BJ (cell line): ENCODE measurements at places on chromosomes 4 and X.

DNA sequence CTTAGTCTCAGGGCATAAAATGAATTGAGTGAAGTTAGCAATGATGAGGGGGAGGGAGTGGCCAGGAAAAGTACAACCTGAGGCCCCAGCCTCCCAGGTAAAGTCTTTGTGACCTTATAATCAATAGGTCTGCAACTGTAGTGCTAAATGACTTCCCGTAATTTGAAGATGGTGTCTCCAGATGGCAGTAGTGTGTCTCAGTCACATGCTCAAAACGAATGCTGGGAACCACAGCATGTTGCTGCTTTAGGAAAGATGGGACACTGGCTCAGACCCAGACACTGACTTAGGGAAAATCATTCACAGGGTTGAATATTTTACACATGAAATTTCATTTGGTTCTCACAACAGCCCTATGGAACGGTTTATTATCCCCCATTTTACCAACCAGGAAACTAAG lies 10.3 kb downstream of the SRPX2 start:
- no peak for DNase-seq

- DNase-seq = no peak
These were observed 334.9 kb downstream of the OPHN1 start for GRCh38 chrX:68098431-68098830.

DNA sequence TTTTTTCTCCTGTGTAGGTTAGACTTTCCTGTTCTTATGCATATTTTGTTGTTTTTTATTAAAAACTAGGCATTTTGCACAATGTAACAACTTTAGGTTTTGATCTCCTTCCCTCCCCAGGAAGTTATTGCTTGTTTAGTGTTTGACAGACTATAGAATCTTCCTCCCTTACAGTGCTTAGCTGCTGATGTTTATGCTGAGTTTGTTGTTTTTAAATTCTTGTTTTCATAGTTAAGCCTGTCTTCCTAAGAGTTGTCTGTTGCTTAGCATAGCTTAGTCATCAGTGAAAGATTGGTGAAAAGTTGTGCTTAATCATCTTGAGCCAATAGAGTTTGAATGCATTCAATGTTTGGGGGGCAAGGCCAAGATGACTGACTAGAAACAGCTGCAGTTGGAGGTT lies 157.5 kb downstream of the NKX6-1 start:
- DNase-seq = no peak

DNA sequence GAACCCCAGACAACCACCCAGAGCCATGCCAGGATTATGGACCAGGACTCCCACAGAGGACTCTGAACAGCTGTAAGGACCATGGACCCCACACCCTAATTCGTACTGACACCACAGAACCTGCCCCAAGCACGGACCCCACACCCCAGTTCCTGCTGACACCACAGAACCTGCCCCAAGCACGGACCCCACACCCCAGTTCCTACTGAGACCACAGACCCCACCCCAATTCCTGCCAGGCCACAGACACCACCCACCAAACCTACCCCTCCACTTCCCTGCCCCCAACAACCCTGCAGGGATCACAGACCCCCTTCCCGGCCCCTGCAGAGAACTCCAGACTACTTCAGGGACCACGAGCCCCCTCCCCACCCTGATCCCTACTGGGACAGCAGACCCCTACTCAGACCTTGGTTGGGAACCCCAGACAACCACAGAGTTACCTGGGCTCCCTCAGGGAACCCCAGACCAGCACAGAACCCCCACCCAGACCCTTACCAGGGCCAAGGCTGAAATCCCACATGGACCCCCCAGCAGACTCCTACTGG lies 1.4 kb upstream of the DHRSX start:
- DNase-seq = no peak

DNA sequence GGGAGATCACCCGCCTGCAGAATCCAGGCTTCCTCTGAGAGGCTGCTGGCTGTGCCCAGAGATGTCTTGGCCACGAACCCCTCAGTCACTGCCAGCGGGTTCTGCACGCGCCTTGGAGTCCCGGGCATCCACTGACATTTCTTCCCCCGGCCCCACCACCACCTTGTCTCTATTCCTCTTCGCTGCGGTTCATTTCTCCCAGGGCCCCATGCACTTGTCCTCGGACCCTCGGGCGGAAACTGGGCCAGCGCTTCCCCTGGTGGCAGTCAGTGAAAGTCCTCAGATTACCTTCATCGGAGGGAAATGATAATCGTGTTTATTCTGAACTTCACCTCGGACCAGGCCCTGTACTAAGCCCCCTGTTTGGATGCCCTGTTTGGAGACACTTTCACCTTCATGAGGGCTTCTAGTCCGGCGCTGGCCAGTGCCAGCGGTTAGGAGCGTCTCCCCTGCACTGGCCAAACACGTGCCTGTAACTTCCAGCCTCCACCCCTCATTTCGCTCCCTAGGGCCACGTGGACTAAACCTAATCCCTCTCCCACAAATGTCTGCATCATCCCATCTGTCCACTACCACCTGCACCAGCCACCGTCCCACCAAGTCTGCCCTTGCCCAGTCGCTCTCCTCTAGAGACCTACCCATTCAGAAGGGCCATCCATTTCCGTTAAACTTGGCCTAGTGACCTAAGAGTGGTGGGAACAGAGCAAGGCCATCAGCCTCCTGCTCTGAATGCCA lies 82.0 kb downstream of the DCTD start:
- DNase-seq = no peak

GRCh38 chrX:63922221-63922620 lies 137.2 kb upstream of the ARHGEF9 start:
- DNase-seq = peak; percentile 59

GRCh38 chr4:2839060-2839459 lies 4.6 kb upstream of the ADD1 start:
- no peak for DNase-seq

DNA sequence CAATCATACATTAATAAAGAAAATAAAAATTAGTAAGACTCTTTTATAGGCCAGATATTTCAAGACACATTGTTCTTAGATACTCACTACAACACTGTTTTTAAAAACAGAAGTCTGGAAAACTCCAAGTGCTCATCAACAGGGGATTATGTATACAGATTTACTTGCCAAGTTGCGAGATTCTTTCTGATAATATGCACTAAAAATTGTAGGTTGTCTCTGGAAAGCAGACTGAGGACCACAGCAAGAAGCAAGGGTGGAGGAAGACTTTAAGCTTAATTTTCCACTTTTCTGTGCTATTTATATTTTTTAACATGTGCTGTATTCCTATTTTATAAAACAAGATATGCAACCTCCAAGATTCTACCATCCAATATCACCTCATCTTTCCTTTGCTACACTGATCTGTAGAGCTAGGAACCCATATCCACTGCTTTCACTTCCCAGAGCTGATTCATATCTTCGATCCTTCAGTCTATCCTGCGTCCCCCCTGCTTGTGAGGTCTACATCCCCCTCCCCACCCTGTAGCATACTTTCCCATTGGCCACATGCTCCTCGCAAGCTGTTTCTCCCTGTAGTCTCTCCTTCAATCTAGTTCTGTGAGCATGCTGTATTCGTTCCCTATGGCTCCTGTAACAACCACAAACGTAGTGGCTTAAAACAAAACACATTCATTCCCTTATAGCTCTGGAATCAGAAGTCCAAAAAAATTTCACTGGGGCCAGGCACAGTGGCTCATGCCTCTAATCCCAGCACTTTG lies 15.7 kb downstream of the SOD3 start:
- no peak for DNase-seq

DNA sequence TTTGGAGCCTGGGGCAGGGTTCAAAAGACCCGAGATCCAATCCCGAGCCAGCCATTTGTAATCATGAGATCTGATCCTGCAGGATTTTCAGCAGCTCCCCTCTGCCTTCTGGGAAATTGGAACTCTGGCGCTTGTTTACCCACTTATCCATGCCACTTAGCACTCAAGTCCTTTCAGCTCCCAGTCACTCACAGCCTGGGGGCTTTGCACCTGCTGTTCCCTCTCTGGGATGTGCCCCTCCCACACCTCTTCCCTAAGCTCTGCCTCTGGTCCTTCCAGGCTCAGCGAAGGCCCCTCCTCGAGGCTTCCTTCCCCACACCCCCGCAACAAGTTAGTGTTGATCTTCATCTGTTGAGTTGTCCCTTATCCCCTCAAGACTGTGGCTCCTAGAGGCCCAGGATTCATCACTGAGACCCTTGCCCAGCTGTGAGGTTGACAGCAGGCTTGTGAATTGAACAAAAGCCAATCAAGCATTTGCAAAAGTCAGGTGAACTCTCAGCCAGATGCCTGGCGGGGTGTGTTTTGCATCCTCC lies 99.1 kb upstream of the AFAP1 start:
- DNase-seq = no peak

DNA sequence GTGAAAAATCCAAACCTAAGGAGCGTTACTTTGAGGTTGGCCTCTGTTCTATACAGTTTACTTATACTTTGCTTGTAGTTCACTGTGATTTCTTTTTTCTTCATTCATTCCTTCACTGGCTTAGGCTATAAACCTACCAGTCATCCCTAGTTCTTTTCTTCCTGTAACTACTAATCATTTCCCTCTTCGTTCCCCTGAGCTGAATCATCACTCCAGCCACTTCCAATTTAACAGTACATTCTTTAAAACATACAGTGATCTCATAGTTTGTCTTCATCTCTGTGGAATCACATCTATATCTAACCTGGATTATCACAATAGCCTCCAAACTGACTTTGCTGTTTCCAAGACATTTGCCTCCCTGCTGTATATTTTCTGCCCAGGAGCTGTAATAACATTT lies 25.2 kb upstream of the NPFFR2 start:
- peak; percentile 8 for DNase-seq

DNA sequence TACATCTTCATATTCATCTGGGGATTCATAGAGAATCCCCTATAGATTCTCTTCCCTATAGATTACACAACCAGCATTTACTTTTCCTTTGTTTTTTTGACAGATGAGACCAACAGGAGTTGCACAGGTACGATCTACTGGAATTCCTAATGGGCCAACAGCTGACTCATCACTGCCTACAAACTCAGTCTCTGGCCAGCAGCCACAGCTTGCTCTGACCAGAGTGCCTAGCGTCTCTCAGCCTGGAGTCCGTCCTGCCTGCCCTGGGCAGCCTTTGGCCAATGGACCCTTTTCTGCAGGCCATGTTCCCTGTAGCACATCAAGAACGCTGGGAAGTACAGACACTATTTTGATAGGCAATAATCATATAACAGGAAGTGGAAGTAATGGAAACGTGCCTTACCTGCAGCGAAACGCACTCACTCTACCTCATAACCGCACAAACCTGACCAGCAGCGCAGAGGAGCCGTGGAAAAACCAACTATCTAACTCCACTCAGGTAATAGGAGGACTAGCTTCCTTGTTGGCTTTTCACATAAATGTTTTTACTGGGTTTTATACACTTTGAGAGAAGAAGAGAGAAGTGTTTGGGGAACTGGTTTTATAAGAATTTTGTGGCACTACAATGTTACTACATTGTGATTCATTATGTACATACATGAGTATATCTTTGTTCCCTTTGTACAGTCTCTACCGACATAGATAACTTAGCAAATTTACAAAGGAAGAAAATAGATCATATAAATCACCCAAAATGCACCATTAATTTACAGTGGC lies 137.2 kb downstream of the DIPK2B start:
- no peak for DNase-seq

DNA sequence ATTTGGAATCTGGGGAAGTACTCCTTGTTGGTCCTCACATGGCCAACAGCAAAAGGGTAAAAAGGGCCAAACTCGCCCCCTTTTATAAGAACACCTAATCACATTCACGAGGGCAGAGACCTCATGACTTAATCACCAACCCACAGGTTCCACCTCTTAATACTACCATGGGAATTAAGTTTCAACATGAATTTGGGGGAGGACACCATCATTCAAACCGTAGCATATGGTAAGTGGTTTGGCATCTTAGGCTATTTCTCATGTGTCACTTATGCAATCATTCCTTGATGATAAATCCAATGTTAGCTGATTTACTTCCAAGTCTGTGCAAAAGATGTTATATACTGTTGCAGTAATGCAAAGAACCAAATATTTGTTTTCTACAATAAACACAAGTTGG lies 302.9 kb upstream of the FAM241A start:
- DNase-seq = no peak

DNA sequence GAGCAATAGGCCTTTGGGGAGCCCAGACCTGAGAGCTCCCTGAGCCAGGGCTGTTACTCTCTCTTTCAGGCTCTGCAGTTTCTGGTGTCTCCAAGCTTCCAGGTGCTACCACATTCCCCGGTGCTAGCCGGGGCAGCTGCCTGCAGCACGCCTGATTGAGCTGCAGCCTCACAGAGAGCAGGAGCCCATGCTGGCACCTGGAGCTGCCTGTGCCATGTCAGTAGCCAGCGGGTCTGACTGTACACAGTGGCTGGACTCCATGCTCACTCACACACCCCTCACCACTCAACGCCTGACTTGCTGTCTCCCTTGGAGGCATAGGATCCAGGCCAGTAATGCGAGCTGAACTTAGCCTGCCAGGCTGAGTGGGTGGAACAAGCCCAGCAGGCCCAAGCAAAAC lies 800.4 kb upstream of the AGA start:
- DNase-seq = no peak

DNA sequence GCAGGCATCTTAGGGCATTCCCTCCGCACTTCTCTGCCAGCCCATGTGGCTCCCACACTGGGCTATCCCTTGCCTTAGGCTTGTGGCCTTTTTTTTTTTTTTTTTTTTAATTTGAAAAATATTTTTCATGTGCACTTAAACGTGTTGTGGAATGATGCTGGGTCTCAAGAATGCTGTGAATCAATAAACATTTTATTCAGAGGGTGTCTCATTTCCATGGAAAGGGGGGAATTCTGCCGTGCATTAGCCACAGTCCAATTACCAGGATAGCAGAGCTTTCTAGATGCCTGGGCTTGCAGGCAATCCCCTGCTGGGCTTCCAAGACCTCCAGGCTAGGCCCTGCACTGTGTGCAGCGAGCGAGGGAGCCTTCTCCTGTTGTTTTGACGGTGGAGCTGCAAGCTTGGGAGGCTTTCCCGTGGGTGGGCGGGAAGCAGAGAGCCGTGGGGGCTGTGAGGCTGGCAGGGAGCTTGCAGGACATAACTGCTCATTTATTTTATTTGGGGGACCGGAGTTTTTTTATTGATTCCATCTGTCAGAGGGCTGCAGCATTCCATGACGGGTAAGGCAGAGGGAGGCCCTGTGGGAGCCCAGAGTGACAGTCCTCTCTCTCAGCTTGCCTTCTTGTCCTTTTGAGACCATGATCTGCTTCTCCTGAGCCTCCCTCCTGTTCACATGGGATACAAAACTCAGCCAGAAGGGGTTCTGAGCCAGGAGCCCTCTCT lies 2.6 kb upstream of the CPZ start:
- DNase-seq = peak; percentile 70

GRCh38 chr4:95821867-95822266 lies 18.0 kb upstream of the PDHA2 start:
- DNase-seq = no peak

GRCh38 chr4:186554539-186554913 lies 841 bp downstream of the MTNR1A start:
- no peak for DNase-seq

DNA sequence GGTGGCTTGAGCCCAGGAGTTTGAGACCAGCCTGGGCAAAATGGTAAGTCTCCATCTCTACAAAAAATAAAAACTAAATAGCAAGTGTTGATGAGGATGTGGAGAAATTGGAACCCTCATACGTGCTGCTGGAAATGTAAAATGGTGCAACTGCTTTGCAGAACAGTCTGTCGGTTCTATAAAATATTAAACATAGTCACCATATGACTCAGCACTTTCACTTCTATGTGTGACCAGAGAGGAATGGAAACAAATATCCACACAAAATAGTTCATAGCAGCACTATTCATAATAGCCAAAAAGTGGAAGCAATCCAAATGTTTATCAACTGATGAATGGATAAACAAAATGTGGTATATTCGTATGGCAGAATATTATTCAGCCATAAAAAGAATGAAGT lies 60.8 kb upstream of the FMR1 start:
- no peak for DNase-seq
